ENCODE measurements at places on chromosomes 5 and 9. TPM values are rescaled to one million over a fixed set of nuclear protein-coding genes. Genes with fewer than 3 reads are reported as not detected.

Gene MRPS30
- 40.6 TPM for total RNA-seq

Gene MACROH2A1
- total RNA-seq: 210 TPM

Gene SOX30
- total RNA-seq: 0.05 TPM

Gene PTPN3
- 13.5 TPM for total RNA-seq

Gene DAB2
- total RNA-seq: 15.6 TPM

Gene PKN3
- 18.9 TPM for total RNA-seq

Gene SLC25A2
- not detected for total RNA-seq

Gene OR1J1
- not detected for total RNA-seq

Gene INSYN2B
- 0.64 TPM for total RNA-seq

Gene PFDN1
- 92.9 TPM for total RNA-seq

Gene KIF4B
- total RNA-seq: 0.04 TPM

Gene TSC1
- 17.9 TPM for total RNA-seq

Measured in A549 treated with DMSO at 1 μM for 4 hours (cell line).